MM.1S (cell line): ENCODE measurements at places on chromosomes 2 and 18.
A peak's percentile ranks its signal among the peaks of the same experiment; 100 is the strongest.

- no peak for DNase-seq
Measured at GRCh38 chr2:160657196-160657595, 163.6 kb upstream of the RBMS1 start.

DNA sequence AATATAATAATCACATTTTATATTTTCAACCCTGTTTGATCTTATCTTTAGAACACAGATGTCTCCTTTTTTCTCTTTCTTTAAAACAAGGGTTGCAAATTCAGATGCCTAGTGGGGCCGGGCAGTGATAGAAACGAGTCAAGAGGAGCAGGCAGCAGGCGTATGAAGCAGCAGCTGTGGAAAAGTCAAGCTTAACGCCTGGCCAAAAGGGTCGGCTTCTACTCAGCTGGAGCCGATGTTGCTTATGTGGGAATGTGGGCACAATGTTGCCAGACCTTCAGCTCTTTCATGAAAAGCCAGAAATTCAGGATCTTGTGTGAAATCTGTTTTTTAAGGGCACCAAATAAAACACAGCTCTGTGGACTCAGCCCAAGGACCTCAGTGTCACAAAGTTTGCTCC, 642.7 kb downstream of the ARHGAP15 start:
- no peak for DNase-seq

- DNase-seq = peak; percentile 45
Measured at GRCh38 chr2:150624001-150624401, 136.5 kb upstream of the RND3 start.

GRCh38 chr2:239299218-239299939, 101.4 kb downstream of the HDAC4 start:
- no peak for DNase-seq

GRCh38 chr2:172131713-172132555, 29.2 kb upstream of the DLX2 start:
- no peak for DNase-seq

- DNase-seq = no peak
Measured at GRCh38 chr2:134074619-134075018, 179.3 kb upstream of the MGAT5 start.

- DNase-seq = no peak
Measured at GRCh38 chr2:8850845-8851487, 13.6 kb upstream of the KIDINS220 start.

DNA sequence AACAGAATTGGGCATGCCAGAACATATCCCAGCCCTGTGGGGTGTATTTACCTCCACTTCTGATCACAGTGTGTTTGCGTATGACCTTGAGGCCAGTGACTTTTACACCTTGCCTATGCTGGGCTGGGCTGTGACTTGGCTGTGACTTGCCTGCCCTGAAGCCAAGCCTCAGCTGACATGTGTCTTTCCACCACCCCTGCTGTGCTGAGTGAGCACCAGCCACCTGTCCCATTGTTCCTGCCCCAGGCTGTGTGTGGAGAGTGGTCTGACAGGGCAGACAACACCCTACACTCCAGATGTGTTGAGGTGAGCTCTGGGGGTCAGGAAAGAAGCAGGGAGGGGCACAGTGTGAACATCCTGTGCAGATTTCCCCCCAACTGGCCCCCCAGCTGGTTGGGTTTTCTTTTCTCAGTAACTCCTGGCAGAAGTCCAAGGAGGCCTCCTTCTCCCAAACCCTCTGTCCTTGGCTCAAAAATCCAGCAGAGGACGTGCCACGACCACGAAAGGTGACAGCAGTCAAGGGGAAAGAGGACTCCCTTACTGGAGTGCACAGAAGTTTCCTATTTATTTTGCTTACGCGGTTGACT, 5.1 kb upstream of the STEAP3 start:
- DNase-seq = no peak

- DNase-seq = no peak
Measured at GRCh38 chr18:22170421-22171257, 1.2 kb downstream of the GATA6 start.

- DNase-seq = no peak
Measured at GRCh38 chr2:158600155-158600802, 143.5 kb downstream of the PKP4 start.

GRCh38 chr2:73008766-73009135, 62.8 kb downstream of the SFXN5 start:
- no peak for DNase-seq

- peak; percentile 74 for DNase-seq
Measured at GRCh38 chr2:74834792-74835755, 1.1 kb downstream of the HK2 start.

GRCh38 chr2:69946351-69947324, 14.8 kb downstream of the ASPRV1 start:
- DNase-seq = peak; percentile 57

DNA sequence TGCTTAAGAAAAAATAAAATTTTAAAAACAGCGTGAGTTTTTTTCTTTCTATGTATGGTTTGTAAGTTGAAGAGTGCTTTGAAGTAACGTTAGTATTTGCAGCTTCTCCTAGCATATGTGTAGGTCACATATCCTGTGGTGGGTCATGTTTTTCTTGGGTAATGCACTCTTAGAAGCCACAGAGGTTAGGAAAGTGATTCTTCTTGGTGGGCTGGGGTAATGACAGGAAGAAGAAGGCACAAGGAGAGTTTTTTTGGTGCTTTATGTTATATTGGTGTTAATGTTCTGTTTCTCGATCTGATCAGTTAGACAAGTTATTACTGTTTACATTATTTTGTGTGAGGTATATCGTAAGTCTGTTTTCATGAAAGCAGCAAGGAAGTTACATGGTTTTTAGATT, 109.0 kb downstream of the ICA1L start:
- DNase-seq = no peak

GRCh38 chr2:132797556-132797955, 127.6 kb upstream of the LYPD1 start:
- DNase-seq = no peak
